ENCODE measurements at places on chromosomes 16 and 17.
A peak's percentile ranks its signal among the peaks of the same experiment; 100 is the strongest.

- no peak for DNase-seq
Measured at GRCh38 chr17:72116661-72117521, 3.9 kb upstream of the SOX9 start.

GRCh38 chr17:49000943-49001342, 3.8 kb downstream of the IGF2BP1 start:
- DNase-seq: no peak

GRCh38 chr16:4332623-4333307, 16.9 kb downstream of the GLIS2 start:
- no peak for DNase-seq

DNA sequence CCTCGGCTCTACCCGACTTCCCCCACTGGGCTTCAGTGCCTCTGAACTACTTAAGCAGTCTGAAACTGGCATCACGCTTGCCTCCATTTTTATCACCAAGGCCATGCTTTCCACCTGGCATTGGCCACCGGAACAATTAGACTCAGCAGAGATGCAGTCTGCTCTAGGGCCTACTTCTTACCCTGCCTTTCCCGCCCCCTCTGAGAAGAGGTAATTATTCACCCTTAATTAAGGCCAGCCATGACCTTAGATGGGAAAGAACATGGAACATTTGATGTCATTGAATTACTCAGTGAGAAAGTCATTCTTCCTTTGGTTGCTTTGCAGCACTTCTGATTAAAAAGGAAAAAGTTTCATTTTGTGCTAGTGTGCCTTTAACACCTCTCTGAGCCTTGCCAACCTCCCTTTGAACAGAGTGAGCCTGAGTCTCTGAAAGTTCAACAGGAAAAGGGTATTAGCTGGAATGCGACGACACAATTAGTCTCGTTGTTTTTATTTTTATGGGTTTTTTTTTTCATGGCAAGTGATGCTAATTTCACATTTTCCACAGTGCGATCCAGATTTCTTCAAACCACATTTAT, 60.9 kb upstream of the TNRC6A start:
- DNase-seq: no peak

GRCh38 chr17:58641887-58642311, 49.9 kb downstream of the TEX14 start:
- no peak for DNase-seq

GRCh38 chr16:30984669-30985400, at the start of gene HSD3B7:
Gene HSD3B7 (plus strand): TSS chr16:30985207. CDS start chr16:30985659, 452 bp downstream.
- DNase-seq: peak; percentile 66

DNA sequence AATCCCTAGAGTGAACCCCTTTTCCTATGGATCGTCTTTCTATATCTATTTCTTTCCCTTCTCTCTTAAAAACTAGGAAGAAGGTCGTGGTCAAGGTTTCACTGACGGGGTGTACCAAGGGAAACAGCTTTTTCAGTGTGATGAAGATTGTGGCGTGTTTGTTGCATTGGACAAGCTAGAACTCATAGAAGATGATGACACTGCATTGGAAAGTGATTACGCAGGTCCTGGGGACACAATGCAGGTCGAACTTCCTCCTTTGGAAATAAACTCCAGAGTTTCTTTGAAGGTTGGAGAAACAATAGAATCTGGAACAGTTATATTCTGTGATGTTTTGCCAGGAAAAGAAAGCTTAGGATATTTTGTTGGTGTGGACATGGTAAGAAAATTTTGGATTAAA, 9.6 kb downstream of the CYLD start:
- DNase-seq: no peak

DNA sequence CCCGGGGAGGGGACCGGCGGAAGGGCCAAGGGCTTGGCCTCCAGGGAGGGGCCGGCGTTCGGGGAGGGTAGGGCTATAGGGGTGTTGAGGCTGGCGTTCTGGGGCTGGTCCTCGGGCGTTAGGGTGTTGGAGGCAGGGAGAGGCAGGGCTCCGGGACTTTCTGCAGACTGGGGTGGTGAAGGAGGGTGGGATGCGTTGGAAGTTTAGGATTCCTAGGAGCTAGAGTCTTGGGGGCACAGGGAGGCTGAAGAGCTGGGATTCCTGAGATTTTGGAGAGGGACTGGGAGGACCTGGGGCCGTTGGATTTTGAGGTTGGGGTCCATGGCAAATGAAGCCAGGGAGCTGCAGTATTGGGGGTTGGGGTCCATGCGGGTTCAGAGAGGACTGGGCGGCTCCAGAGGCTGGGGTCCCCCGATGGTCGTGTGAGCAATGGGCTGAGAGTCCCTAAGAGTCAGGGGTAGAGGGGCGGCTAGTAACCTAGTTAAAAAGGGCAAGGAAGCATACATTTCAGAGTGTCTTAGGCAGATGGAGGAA, 740 bp downstream of the NFATC2IP start:
- no peak for DNase-seq

- DNase-seq: no peak
Measured at GRCh38 chr17:73838815-73839214, 194.6 kb upstream of the SDK2 start.

DNA sequence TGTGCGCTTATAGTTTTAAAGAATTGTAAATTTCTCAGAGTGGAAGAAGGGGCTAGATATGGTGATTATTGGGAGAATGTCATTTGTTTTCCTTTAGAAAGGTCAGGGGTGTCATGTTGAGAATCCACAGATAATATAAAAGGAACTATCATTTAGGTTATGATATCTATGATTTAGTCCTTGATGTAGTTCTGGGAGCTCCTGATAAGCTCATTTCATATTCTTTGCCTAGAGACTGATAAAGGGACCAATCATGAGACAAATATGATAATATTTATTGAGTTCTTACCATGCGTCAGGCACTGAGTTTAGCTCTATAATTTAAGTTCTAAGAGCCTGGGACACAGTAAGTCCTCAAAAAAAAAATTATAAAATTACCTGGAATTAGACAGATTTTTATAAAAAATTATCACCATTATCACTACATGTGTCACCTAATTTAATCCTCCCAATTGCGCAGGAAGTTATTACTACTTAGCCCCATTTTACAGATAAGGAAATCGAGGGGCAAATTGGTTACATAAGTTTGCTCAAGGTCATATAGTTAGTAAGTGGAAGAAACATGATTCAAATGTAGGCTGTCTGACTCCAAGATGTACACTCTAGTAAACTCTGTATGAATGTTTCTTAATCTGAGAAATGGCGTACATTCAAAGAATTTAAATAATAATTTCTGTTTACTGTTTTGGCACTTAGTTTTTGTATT, 2.5 kb downstream of the AATF start:
- DNase-seq: no peak

DNA sequence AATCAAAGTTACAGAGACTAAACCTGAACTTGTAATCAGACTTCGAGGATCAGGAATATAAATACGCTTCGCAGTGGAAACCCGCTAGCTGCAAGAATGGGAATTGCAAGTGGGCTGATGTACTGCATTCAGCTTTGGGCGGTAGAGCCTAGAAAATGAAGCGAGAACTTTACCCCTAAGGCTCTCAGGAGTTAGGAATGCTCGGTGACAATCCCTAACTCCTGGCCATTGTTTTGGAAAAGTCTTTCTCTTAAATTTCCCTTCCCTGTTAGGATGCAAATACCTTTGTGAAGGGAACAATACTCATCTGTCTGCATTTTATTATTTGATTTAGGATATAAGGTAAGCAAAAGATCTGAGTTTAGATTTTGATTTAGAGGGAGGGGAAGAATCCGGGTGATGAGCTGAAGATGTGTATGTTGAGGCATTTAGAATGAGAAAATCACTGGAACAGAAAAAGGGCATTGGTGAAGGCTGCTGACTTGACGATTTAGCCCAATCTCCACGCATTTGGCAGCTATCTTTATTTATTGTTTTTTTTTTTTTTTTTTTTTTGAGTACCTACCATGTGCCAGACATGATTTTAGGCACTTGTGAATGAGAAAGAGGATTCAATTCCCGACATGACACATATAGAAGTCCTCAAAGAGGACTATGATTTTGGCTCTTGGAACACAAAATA, 2.2 kb upstream of the TOX3 start:
- DNase-seq: no peak

DNA sequence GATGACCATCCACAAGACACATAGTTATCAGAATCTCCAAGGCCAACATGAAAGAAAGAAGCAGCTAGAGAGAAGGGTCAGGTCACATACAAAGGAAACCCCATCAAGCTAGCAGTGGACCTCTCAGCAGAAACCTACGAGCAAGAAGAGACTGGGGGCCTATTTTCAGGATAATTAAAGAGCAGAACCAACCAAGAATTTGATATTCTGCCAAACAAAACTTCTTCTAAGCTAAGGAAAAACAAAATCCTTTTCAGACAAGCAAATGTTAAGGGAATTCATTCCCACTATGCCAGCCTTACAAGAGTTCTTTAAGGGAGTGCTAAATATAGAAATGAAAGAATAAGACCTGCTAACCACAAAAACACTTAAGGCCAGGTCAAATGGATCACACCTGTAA, 47.8 kb downstream of the ITFG1 start:
- no peak for DNase-seq

- no peak for DNase-seq
Measured at GRCh38 chr16:86300746-86301481, 209.4 kb upstream of the FOXF1 start.

- no peak for DNase-seq
Measured at GRCh38 chr17:34110315-34110714, 144.8 kb upstream of the CCL2 start.

All from stimulated activated CD8-positive, alpha-beta memory T cell treated with anti-CD3 and anti-CD28 coated beads, Interleukin-2, amount 100 ng/mL, for 1 hour (primary cell).